ENCODE measurements at places on chromosomes 2 and 18.

DNA sequence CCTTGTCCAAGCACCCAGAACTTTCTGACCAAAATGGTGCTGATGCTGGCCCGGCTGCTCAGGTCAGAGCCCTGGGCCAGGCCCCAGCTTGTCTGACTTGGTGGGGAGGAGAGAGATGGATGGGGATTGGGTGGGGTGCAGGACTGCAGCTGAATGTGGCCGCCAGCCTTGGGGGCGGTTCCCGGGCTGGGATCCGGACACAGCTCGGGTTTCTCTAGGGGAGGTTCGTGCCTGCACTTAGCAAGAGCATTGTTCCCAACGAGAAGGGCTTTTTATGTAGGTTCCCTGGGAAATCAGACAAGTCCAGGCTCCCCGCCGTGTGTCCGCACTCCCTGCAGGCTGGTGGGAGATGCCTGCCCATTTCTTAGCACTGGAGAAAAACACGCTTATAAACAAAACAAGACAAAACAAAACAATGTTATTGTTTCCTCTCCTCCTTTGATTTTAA is 50.5 kb upstream of the HS6ST1 start:
- no peak for DNase-seq

GRCh38 chr2:55109219-55109891 is 59.1 kb upstream of the RTN4 start:
- DNase-seq: no peak

DNA sequence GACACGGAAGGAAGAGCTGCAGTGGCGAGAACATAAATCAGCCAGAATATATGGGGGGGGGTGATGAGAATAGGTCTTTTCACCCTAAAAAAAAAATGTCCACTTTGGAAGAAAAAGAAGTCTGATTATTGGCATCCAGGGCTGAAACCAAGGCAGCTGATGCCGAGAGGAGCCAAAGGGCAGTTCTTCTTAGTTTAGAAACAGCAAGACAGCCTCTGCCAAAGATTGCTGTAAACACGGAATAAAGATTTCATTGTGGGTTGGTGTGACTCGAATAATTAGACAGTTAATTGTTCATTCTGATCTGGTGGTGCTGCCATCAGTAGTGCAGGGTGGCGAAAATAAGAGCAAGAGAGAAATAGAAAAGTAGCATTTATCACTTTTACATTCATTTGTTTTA is 3.5 kb downstream of the CDH20 start:
- DNase-seq: no peak

- no peak for DNase-seq
Measured at GRCh38 chr2:69578198-69578540, 65.4 kb downstream of the AAK1 start.

- no peak for DNase-seq
Measured at GRCh38 chr2:6392966-6393365, 472.7 kb downstream of the CMPK2 start.

All from D721Med (cell line).